Activated naive CD8-positive, alpha-beta T cell treated with anti-CD3 and anti-CD28 coated beads, Interleukin-2, amount 50 U/mL, for 24 hours (primary cell): ENCODE measurements at places on chromosomes 7 and 10.

DNA sequence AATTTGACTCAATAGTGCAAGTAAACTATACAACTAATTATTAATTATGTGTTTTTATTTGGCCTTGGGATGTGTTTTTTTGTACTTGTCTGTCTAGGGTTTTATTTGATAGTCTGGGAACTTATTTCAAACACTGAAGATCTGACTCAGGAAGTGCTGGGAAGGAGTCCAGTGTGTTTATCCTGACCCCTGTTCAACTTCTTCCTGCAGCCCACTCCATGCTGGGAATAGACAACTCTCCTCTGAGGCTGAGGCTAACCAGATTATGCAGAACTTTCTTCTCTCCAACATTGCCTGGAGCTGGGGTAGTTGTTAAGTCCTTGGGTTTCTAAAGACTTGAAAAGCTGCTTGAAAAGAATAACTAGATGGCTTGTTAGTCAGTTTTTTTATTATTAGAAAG, 6.9 kb downstream of the CISD1 start:
- no peak for DNase-seq

DNA sequence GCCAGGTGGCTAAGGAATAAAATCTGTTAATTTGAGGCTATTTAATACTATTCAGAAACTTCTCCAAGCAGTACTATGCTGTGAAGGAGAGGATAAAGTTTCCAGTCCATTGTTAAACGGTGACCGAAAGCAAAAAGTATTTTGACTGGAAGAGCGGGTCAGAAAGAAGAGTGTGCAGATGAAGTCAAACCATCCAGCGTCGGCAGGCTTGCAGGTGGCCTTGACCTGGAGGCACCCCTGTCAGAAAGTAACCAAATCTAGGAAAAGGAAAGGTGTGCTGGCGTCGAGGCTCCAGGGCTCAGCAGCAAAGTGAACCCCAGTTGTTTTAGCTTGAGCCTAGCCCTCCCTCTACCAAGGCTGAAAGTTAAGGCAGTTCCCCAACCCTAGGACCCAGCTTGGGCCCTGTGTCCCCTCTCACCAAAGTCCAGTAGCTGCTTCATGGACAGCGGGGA, 544 bp downstream of the PDK4 start:
- no peak for DNase-seq

- DNase-seq, result no peak
These were observed 167.5 kb upstream of the PODXL start for GRCh38 chr7:131723926-131724325.

GRCh38 chr7:114802632-114803031, 119.3 kb upstream of the MDFIC start:
- no peak for DNase-seq

DNA sequence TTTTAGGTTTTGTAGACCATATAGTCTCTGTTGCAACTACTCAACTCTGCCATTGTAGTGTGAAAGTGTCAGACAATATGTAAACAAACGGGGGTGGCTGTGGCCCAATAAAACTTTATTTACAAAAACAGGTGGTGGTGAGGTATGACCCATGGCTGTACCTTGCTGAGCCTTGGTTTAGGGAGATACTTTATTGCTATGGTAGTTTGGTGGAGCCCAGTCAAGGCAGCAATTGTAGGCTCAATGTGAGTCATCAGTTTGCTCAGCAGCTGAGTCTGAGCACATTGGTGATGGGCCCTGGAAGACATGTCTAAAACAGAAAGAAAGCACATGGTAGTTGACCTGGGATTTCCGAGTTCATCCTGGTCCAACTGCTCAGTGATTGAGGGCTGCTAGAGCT, 242.5 kb downstream of the REEP3 start:
- DNase-seq, result no peak

- DNase-seq, result peak; percentile 4
These were observed 36.2 kb upstream of the HECW1 start for GRCh38 chr7:43076189-43076605.

DNA sequence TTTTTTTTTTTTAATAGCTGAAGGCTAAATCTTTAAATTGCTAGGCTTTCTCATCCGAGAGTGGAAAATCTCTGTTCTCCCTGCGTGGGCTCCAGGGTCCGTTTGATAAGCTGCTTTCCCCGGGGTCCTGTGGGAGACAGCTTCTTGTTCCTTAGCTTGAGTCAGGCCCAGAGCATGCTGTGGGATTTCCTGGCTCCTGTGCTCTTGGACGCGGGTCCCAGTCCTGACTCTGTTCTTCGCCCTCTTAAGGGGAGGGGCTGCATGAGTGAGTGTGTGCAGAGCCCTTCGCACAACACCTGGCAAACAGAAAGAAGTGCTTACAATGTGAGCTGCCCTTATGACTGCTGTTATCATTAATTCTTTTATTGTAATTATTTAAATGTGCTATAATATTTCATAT, 133.5 kb downstream of the TACC2 start:
- DNase-seq, result no peak

GRCh38 chr7:81399471-81399870, 370.4 kb downstream of the HGF start:
- DNase-seq, result no peak

- DNase-seq, result no peak
These were observed 98.2 kb downstream of the PFKFB3 start for GRCh38 chr10:6300784-6301460.

- DNase-seq, result no peak
These were observed 284 bp downstream of the CXCL12 start for GRCh38 chr10:44384601-44385025.

DNA sequence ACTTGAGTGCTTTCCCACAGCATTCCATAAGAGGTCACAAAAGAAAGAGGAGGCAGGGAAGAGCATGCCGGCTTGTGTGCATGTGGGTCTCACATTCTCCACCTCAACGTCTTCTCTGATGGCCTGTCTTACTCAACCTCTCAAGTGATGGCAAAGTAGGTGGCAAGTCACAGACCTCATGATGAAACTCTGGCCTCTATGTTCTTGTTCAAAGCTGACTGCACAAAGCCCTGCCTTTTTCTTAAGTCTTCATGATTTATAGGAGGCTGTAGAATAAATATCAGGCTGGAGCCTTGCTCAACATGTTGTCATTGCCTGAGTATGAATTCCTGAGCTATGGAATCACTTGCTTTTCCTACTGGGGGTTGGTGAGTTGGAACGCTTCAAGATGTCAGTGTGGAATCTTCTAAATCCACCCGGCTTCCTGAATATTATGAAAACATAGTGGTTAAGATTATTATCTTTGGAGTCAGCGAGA, 213.6 kb upstream of the INHBA start:
- DNase-seq, result no peak

- DNase-seq, result peak; percentile 53
These were observed at the start of gene STEAP2 for GRCh38 chr7:90211391-90212148. STEAP2 (plus strand) TSS chr7:90211740; CDS start chr7:90225083, 13,343 bp downstream.

GRCh38 chr10:34492081-34492480, 323.0 kb downstream of the PARD3 start:
- DNase-seq, result no peak

- no peak for DNase-seq
These were observed 103.9 kb upstream of the LEP start for GRCh38 chr7:128137181-128137580.
